ENCODE measurements at places on chromosomes 4 and X. TPM values are rescaled to one million over a fixed set of nuclear protein-coding genes. Genes with fewer than 3 reads are reported as not detected.

ARHGAP6 gene
- 0.84 TPM for total RNA-seq

DNA sequence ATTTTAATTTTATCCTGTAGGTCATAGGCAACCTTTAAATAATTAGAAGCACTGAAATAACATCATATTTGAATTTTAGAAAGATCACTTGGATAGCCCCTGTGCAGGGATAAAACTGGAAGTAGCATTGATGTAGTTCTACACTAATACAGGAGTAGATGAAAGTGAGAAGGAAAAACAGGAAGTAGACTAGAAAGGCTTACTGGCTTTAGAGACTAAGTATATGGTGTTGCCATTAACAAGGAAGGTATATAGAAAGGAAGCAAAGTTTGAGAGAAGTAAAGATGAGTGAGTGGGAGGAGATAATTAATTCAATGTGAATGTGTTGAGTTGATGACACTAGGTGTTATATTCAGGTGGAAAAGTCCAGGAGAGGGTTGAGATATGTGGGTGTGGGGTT is 73.1 kb upstream of the EPGN start:
- DNase-seq, result no peak
- no peaks in the 10 kb centered on the region for H3K27me3 ChIP-seq
- no peaks in the 10 kb centered on the region for H3K4me1 ChIP-seq
- no peaks in the 10 kb centered on the region for H3K36me3 ChIP-seq
- H3K27ac ChIP-seq, result no peak overlapping the region

GRCh38 chr4:100162027-100162685 is 28.1 kb downstream of the DDIT4L start:
- H3K4me1 ChIP-seq, result no peaks in the 10 kb centered on the region
- no peak overlapping the region for H3K27ac ChIP-seq
- H3K4me3 ChIP-seq, result no peak overlapping the region

GRCh38 chr4:67874986-67875385 is 8.8 kb downstream of the TMPRSS11D start:
- H3K27ac ChIP-seq, result no peak overlapping the region
- no peaks in the 10 kb centered on the region for H3K27me3 ChIP-seq
- no peak overlapping the region for H3K4me3 ChIP-seq

DNA sequence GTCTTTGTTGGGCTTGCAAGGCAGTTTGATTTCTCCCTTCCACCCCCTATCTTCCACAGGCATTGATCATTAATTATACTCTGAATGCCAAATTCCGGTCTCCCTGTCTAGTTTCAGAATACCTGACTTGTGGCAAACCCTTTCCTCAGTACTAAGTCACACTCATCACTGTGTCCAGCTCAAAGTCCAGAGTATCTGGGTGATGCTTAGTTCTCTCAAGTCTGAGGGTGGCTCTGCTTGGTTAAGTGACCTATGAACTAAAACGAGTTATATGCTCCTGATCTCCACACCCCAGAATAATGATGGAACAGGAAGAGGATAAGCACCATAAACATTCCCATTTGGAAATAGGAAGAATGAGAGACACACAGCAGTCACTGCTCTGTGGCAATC is 6.5 kb downstream of the SMIM9 start:
- H3K4me3 ChIP-seq, result no peak overlapping the region
- no peak overlapping the region for H3K27ac ChIP-seq
- H3K36me3 ChIP-seq, result no peaks in the 10 kb centered on the region
- no peak for DNase-seq
- H3K27me3 ChIP-seq, result no peaks in the 10 kb centered on the region
- no peaks in the 10 kb centered on the region for H3K4me1 ChIP-seq

DNA sequence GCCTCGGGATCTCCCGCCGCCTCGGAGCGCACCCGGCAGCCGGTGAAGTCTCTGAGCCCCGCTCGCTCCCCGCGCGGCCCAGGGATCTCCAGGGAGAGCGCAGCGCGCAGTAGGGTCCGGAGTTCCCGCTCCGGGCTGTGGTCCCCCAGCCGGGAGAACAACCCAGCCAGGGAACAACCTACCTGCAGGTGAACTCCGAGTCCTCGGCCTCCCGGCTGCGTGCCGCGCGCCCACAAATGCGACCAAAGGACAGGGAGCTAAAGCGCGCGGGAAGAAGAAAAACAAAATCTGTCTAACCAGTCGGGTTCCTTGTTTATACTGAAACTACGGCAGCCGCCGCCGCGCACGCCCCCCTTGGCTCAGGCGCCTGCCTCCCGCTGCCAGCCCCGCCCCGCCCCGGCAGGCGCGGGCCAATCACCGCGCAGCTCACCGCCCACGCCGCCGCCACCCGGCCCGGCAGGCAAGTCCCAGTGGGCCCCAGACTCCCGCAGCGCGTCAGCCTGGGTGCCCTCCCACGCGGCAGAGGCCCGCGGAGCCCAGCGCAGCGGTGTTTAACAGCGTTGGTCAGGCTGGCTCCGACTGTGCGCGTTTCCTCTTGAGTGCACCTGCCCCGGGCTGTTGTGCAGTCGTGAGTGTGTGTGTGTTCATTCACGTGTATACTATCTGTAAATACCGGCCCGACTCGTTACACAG is at the start of gene RASGEF1B:
TSS of gene RASGEF1B (minus strand) at position 320 of the 693 bp plus-strand sequence. CDS start 12,399 bp downstream, outside the sequence.
- peak within 1 kb of the TSS; percentile 92 for H3K4me3 ChIP-seq
- peak within 1 kb of the TSS; percentile 94 for H3K27ac ChIP-seq
- H3K4me1 ChIP-seq, result peaks cover 38% of the 10 kb centered on the region
- H3K36me3 ChIP-seq, result no peaks in the 10 kb centered on the region
- peak; percentile 88 for DNase-seq

GRCh38 chr4:159237975-159238374 is 135.1 kb downstream of the RAPGEF2 start:
- no peak overlapping the region for H3K4me3 ChIP-seq
- no peaks in the 10 kb centered on the region for H3K36me3 ChIP-seq
- no peak overlapping the region for H3K27ac ChIP-seq
- H3K4me1 ChIP-seq, result no peaks in the 10 kb centered on the region
- no peaks in the 10 kb centered on the region for H3K27me3 ChIP-seq
- no peak for DNase-seq

DNA sequence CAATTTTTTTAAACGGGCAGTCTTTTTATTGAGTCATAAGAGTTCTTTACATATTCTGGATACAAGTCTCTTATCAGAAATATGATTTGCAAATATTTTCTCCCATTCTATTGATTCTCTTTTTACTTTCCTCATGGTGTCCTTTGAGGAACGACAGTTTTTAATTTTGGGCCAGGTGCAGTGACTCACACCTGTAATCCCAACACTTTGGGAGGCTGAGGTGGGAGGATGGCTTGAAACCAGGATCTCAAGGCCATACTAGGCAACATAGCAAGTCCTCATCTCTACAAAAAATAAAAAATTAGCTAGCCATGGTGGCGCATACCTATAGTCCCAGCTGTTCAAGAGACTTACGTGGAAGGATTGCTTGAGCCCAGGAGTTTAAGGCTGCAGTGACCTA is 66.1 kb upstream of the RGN start:
- no peaks in the 10 kb centered on the region for H3K4me1 ChIP-seq
- no peak overlapping the region for H3K27ac ChIP-seq
- DNase-seq, result no peak
- no peaks in the 10 kb centered on the region for H3K36me3 ChIP-seq

Data from Caco-2 (cell line).